ENCODE measurements at places on chromosomes 5 and 9.

- no peak for DNase-seq
Measured at GRCh38 chr5:175471196-175471595, 7.2 kb upstream of the SFXN1 start.

GRCh38 chr5:61177716-61178115 is 15.4 kb upstream of the SMIM15 start:
- DNase-seq: no peak

DNA sequence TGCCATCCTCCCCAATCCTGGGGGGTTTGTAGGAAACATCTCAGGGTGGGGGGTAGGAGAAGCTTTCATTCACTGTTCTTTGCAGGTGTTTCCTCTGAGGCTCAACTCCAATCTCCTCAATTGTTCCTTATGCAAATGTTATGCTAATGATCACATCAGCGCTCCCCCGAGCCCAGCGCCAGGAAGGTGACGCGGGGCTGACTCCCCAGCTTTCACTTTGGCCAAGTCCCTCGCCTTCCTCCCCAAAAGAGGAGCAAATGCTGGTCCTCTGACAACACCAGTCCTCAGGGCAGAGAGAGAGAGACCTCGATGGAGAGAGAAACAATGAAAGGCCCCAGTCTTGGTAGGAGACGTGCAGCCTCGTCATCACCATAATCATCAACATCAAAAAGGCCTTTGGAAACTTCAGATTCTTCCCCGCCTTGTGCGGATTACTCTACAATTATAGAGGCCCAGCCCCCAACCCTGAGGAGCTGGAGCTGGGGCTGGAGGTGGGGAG is 39.1 kb downstream of the PCDH1 start:
- DNase-seq: no peak

DNA sequence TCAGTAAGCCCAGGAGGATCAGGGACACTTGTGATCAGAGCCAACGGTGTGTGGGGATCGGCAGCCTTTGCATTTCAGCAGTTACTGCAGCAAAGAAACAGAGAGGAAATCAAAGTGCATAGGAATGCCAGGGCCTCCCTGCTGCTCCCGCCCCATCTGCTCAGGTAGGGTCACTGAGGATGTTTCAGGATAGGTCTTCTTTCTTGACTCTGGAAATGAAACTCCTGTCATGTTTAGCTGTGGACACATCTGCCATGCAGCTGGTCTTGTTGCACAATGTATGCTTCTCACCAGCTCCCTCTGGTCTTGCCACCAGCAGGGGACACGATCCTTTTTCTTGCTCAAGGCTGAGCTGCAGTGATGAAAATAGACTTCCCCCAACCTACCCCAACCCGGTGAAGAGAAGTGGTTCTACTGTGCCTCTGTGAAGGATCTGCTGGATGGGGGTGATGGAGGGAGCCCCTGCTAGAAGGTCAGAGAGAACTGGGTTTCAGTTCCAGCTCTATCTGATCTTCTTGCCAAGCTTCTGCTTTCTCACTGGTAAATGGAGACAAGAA is 185.2 kb upstream of the KLF4 start:
- no peak for DNase-seq

DNA sequence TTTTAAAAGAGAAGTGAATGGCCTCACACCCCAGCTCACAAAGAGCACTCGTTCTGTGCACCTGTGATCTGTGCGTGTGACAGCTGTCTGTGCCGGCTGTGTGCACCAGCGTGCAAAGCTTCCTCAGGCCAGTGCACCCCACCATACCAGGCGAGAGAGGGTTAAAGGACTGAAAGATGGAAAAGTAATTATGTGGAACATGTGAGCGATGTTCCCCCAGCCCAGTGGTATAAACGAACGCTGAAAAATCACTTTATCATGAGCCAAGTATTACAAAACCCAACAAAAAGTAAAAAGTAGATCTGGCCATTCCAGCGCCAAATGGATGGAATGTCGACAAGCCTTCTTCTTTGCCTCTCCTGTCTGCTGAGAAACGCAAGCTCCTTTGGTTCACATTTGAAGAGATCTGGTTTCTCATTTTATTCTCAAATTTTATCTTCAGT is 53.7 kb downstream of the IPPK start:
- DNase-seq: no peak

GRCh38 chr9:97293818-97294217 is 13.6 kb upstream of the CCDC180 start:
- DNase-seq: no peak

GRCh38 chr9:86135371-86135770 is 36.0 kb upstream of the GOLM1 start:
- no peak for DNase-seq

GRCh38 chr9:132973713-132974112 is 4.8 kb upstream of the GFI1B start:
- DNase-seq: no peak

- no peak for DNase-seq
Measured at GRCh38 chr5:156981481-156981880, 18.5 kb upstream of the TIMD4 start.

- no peak for DNase-seq
Measured at GRCh38 chr9:31776471-31776870, 608.0 kb upstream of the ACO1 start.

DNA sequence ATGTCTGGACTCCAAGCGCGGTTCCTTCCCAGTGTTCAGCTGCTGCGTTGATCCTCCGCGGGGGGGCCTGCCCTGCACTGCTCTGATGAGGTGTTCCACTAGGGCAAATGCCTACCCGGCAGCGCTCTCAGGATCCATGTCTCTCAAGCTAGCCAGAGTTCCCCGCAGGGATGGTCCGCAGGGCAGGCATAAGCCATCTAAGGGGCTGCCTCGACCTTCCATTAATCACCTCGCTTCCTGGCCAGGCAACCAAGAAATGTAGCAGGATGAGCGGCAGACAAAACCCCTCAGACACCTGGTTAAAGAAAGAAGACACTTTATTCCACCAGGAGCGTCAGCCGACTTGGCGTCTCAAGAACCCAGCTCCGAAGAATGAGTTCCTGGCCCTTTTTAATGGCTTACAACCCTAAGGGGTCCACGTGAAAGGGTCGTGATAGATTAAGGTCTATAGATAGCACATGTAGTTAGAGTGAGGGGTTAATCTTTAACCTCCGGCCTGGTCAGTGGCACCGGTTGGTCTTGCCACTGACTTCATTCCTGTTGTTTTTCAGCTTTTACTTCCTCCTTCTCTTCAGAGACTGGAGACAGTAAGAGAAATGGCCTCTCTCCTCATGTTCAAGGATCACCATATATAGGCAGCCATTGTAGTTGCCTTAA is 47.2 kb upstream of the COX7C start:
- DNase-seq: no peak

- DNase-seq: no peak
Measured at GRCh38 chr9:32010322-32010721, 374.1 kb upstream of the ACO1 start.

GRCh38 chr5:90875456-90875855 is 316.9 kb downstream of the ADGRV1 start:
- DNase-seq: no peak

DNA sequence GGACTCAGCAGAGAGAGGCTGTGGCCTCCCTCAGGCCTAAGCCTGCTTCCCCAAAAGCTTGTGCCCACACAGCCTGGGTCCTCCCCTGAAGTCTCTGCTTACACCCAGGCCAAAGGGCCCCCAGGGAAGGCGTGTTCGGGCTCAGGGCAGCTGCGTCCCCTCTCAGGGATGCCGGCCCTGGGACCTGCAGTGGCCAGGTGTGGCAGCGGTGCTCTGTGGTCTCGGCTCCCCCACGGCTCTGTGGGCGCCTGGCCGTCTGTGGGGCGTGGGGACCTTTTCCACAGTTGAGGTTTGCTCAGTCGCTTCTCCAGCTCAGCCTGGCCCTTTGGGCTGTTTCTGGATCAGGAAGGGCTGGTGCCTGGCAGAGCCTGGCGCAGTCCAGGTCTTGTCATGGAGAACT is 75.9 kb downstream of the RXRA start:
- no peak for DNase-seq

GRCh38 chr5:60183881-60184280 is 290.4 kb upstream of the PDE4D start:
- DNase-seq: no peak

- DNase-seq: no peak
Measured at GRCh38 chr9:113573046-113573958, 109.8 kb downstream of the RGS3 start.

- peak; percentile 60 for DNase-seq
Measured at GRCh38 chr9:83649080-83649479, 26.1 kb downstream of the IDNK start.

- no peak for DNase-seq
Measured at GRCh38 chr5:62326302-62326701, 20.3 kb downstream of the KIF2A start.

DNA sequence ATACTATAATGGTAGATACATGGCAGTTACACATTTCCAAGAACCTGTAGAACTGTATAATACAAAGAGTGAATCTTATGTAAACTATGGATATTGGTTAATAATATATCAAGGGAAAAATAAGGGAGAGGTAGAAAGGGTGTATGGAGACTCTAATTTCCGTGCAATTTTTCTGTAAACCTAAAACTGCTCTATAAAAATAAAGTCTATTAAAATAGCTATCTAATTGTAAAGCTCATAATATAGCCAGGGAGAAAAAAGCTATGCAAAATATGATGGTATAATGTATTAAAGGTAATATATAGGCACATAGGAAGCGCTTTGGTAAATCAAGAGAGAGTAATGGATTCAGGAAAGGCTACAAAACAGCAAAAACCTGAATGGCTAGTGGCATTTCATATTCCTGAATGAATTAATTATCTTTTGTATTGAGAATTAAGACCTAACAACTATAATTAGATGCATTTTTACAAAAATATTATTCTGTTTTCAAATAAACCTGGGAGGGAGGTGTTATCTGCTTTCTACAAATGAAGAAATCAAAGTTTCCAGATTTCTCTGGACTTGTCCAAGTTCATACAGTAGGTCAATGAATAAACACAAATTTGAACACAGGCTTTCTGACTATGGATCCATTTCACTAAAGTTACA is 22.8 kb downstream of the ANXA1 start:
- DNase-seq: no peak

DNA sequence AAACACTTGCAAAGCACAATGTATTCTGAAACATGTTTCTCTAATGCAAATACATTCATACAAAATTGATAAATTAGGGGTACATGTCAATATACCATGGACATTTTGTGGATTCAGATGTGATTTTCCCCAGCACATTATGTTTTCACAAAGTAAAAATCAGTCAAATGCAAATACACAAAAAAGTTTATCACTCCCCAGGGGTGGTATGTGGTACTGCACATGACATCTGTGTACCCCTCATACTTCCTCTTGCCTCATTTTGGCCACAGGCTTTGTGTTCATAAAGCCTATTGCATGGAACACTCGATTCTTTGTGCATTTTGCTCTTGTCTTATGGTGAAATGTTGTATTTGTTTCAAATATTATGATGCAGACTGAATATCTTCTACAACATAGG is 116.8 kb upstream of the PDE4D start:
- no peak for DNase-seq

- DNase-seq: no peak
Measured at GRCh38 chr9:99353408-99353807, 131.3 kb downstream of the SEC61B start.

DNA sequence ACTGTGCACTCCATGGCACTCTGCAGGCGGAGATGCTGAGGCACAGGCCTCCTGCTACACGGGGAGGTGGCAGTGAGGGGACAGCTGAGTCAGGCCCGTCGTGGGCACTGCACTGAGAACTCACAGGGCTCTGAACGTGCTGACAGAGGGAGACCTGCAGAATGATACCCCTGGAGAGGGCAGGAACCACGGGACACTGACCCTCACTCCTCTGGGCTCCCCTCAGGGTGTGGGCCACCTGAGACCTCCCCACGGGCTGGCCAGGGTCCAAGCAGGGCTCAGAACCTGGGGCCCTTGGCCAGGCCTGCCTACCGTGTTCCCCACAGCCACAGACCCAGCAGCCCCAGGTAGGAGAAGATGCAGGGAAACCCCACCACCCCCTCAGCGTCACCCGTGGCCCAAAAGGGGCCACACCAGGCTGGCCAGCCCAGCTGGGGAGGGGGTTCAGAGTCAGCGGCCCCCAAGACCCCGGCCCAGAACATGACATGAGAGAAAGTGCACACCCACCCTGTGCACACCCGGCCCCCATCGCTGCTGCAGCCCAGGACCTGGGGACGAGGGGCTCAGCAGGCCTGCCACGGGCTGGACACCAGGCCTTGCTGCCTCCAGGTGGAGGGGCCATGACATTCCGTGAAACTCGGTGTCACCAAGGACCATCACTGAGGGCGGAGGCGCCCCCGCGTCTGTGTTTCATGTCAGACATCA is 30.9 kb downstream of the GLT6D1 start:
- no peak for DNase-seq

DNA sequence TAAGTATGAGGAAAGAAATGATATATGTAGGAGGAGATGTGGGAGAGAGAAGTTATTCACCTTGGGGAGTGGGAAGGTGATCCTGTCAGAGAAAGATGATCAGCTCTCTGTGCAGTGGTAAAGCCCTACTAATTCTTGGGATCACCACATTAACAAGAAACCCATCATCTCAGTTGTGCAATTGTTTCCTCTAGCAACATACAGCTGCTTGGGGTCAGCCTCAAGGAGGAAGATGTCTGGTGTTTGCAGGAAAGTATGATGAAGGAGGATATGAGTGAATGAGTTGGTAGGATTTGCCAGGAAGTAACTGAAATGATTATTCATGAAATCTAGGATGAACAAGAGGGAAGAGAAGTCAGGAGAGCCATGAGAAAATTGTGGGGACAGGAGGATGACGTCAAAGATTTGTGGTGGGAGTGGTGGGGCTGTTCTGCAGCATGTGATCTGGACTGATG is 50.1 kb downstream of the TNFSF8 start:
- no peak for DNase-seq
